ENCODE measurements at places on chromosomes 7 and 10.

- DNase-seq: no peak
These were observed 781.8 kb upstream of the LRRTM3 start for GRCh38 chr10:66144016-66144415.

DNA sequence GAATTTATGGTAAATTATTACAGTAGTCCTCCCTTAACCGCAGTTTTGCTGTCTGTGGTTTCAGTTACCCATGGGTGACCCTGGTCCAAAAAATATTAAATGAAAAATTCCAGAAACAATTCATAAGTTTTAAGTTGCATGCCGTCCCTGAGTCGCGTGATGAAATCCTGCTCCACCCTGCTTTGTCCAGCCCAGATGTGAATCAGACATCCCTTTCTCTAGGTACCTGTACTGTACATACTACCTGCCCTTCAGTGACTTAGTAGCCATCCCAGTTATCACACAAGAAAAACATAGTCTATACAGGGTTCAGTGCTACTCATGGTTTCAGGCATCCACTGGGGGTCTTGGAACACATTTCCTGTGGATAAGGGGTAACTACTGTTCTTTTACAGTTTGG lies 20.5 kb upstream of the RHEB start:
- DNase-seq: no peak

GRCh38 chr7:99131290-99131689 lies 12.6 kb downstream of the SMURF1 start:
- DNase-seq: no peak

GRCh38 chr7:44188480-44189225 lies 586 bp downstream of the GCK start:
- no peak for DNase-seq

Measured in HS-27A (cell line).